ENCODE measurements at places on chromosomes 4 and X.

GRCh38 chrX:78923198-78924015, 21.8 kb upstream of the P2RY10 start:
- no peak for DNase-seq
- H3K4me3 ChIP-seq = no peak overlapping the region
- no peak overlapping the region for H3K27ac ChIP-seq
- H3K4me1 ChIP-seq = no peaks in the 10 kb centered on the region
- H3K36me3 ChIP-seq = no peaks in the 10 kb centered on the region
- H3K27me3 ChIP-seq = no peaks in the 10 kb centered on the region

DNA sequence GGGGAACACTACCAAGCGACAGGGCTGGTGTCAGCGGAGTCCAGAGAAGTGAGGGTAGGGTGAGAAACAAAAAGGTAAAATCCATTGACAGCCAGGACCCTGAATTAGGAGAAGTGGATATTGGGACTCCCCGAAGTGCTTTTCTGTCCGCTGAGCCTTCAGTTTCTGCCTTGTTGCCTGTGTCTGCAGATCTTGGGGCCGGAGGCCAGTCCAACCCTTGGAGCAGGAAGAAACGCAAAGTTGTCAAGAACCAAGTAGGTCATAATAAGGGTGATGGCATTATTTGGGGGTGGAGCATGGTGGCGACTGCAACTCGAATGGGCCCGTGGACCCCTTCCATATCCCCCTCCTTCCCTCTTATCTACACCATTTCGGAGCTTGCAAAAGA, 1.0 kb downstream of the ARMCX1 start:
- H3K27me3 ChIP-seq = no peaks in the 10 kb centered on the region
- no peak overlapping the region for H3K27ac ChIP-seq
- H3K4me1 ChIP-seq = no peaks in the 10 kb centered on the region
- no peak overlapping the region for H3K4me3 ChIP-seq
- DNase-seq = no peak

GRCh38 chr4:143338313-143338712, 1.6 kb downstream of the GAB1 start:
- H3K4me3 ChIP-seq = no peak overlapping the region
- peaks cover 20% of the 10 kb centered on the region for H3K27me3 ChIP-seq
- H3K36me3 ChIP-seq = no peaks in the 10 kb centered on the region
- DNase-seq = no peak
- H3K4me1 ChIP-seq = peaks cover 4% of the 10 kb centered on the region
- no peak overlapping the region for H3K27ac ChIP-seq

GRCh38 chr4:5884796-5885195, 8.1 kb downstream of the CRMP1 start:
- H3K4me3 ChIP-seq = no peak overlapping the region
- H3K4me1 ChIP-seq = peaks cover 2% of the 10 kb centered on the region
- H3K36me3 ChIP-seq = no peaks in the 10 kb centered on the region
- DNase-seq = no peak
- H3K27me3 ChIP-seq = peaks cover 20% of the 10 kb centered on the region

GRCh38 chrX:132063862-132064261, 40.8 kb downstream of the STK26 start:
- no peaks in the 10 kb centered on the region for H3K4me1 ChIP-seq
- no peak for DNase-seq
- H3K27ac ChIP-seq = no peak overlapping the region
- H3K36me3 ChIP-seq = peaks cover 6% of the 10 kb centered on the region
- no peak overlapping the region for H3K4me3 ChIP-seq
- H3K27me3 ChIP-seq = no peaks in the 10 kb centered on the region

DNA sequence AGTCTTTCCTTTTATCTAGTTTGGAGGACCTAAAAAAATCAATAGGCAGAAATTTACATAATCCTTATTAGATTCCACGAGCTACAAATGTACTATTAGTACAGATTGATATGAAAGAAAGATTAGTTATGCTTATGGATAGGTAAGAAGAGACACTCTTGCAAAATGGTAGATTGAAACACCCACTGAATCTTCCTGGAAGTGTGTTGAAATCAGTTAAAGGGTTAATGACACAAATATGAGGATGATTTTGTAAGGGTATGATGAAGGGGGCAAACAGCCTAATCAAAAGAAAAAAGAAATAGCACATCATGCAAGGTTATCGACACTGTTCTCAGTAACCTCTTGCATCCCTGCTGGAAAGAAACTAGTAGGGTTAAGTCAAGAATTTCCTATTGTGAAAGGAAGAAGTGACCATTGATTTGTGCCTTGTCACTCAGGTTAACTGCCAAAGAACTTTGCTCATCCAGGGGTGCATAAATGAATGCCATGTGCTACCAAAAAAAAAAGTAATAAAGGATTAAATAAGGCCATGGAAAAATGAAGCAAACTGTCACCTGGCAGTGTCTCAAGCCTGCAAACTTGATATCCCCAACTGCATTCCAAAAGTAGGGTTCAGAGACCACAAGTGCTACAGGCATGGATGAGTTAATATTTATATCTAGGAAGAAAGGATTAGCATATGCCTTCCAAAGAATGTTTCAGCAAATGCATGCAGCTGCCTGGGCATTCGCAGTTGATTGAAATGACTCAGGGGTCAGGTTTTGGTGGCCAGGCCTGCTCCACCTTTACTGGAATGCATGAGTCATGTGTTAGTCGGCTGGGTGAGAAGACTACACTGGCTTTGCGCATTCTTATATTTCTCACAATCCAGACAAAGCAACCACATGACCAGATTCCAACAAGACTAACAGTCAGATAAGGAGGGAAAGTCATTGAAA, 78.3 kb upstream of the ATXN3L start:
- H3K27ac ChIP-seq = no peak overlapping the region
- no peaks in the 10 kb centered on the region for H3K36me3 ChIP-seq
- no peaks in the 10 kb centered on the region for H3K27me3 ChIP-seq
- H3K4me1 ChIP-seq = no peaks in the 10 kb centered on the region

GRCh38 chr4:7857238-7857701, 82.4 kb downstream of the AFAP1 start:
- H3K4me1 ChIP-seq = peaks cover 40% of the 10 kb centered on the region
- no peaks in the 10 kb centered on the region for H3K27me3 ChIP-seq
- no peak overlapping the region for H3K27ac ChIP-seq
- H3K36me3 ChIP-seq = no peaks in the 10 kb centered on the region

DNA sequence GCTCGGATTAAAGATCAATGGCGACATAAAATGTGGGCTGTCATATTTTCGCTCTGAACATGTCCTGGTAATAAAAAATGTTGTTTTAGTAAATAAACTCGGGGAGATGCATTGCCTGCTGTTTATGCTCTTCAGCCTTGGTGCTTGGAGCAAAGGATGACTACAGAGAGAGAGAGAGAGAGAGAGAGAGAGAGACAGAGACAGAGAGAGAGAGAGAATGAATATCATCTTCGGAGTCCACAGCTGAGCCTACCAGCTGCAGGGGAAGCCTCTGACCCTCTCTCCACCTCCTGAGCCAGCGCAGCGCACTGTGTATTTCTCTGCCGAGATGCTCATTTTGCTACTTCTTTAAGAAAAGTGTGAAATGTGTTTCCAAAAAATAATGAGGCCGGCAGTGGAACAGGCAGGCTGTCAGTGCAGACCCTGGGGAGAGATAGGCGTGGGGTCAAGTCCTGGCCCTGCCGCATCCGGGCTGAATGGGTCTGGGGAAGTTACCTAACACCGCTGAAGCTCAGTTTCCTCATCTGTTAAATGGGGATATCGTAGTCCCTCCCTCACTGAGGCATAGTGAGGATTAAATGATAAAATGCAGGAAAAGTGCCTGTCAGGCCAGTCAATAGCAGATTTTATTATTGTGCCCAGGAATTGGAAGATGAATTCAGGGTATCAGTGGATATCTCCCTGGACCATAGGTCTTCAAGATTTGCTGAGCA, 58.5 kb upstream of the LGI2 start:
- no peak overlapping the region for H3K4me3 ChIP-seq
- no peak overlapping the region for H3K27ac ChIP-seq
- no peaks in the 10 kb centered on the region for H3K4me1 ChIP-seq
- H3K27me3 ChIP-seq = no peaks in the 10 kb centered on the region
- no peaks in the 10 kb centered on the region for H3K36me3 ChIP-seq

DNA sequence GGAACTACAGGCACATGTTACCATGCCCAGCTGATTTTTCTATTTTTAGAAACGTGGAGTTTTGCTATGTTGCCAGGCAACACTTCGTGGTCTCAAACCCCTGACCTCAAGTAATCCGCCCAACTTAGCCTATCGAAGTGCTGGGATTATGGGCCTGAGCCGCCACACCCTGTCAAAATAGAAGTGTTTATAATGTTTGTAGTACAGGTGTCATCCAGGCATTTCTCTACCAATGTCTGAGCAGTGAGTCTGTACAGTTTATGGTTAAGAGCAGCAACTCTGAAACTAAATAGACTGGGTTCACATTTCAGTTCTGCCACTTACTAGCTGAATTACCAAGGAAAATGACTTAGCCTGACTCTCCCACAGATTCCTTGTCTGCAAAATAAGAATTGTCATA, 460.4 kb upstream of the GALNT7 start:
- no peak overlapping the region for H3K4me3 ChIP-seq
- no peaks in the 10 kb centered on the region for H3K4me1 ChIP-seq
- no peak for DNase-seq
- no peaks in the 10 kb centered on the region for H3K27me3 ChIP-seq
- no peaks in the 10 kb centered on the region for H3K36me3 ChIP-seq

GRCh38 chr4:186161138-186161537, 30.2 kb upstream of the CYP4V2 start:
- H3K4me1 ChIP-seq = no peaks in the 10 kb centered on the region
- no peaks in the 10 kb centered on the region for H3K36me3 ChIP-seq
- DNase-seq = no peak
- no peak overlapping the region for H3K27ac ChIP-seq
- H3K4me3 ChIP-seq = no peak overlapping the region

DNA sequence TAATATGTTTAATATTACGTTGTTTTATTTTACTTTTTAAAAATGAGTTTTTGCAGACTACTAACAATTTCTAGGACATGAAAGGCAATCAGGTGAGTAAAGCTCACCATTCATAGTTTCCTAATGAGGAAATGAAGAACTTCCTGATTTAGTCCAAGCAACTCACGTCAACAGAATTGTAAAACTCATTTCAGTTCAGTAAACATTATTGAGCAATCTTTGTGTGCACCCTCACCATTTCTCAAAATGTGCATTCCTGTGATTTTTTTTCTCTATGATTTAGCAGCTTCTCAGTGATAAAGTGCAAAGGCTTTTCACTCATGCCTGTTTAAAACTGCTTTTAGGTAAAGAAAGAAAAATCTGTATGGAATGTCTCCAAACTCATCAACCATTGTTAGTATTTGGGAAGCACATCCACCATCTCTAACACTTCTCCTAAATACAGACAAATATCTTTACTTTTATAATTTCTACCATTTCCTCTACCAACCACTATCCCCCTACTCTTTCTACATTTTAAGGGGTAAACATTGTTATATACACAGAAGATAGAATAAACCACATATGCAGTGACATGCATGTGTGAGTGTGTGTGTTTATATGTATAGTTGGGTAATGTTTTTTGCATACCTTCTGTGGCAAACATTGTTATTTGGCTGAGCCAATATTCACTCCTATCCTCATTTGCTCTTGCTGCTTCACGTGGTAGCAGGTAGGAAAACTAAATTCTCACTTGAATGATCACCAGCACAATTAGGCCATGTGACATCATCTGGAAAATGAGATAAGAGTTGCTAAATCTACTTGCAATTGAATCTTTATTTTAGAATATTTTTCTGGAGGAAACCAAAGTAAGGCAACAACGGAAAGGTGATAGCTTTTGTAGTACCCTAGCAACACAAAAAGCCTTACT, 54.7 kb upstream of the PRDM8 start:
- H3K4me1 ChIP-seq = peaks cover 8% of the 10 kb centered on the region
- H3K36me3 ChIP-seq = no peaks in the 10 kb centered on the region
- no peaks in the 10 kb centered on the region for H3K27me3 ChIP-seq
- no peak for DNase-seq

DNA sequence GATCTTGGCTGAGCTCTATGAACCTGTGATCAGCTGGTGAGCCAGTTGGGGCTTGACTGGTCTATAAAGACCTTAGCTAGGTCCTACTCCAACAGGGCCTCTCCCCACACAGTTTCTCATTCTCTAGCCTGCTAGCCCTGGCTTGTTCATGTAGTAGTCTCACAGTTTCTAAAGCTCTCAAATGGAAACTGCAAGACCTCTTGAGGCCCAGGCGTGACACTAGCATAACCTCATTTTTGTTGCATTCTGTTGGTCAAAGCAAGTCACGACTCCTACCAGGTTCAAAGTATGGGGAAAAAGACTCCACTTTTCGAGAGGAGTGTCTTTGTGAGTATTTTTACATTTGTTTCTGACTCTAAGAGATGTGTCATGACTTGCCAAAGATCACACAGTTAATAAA, 50.9 kb downstream of the CEP44 start:
- DNase-seq = no peak
- H3K27me3 ChIP-seq = no peaks in the 10 kb centered on the region
- no peak overlapping the region for H3K27ac ChIP-seq
- H3K4me3 ChIP-seq = no peak overlapping the region

DNA sequence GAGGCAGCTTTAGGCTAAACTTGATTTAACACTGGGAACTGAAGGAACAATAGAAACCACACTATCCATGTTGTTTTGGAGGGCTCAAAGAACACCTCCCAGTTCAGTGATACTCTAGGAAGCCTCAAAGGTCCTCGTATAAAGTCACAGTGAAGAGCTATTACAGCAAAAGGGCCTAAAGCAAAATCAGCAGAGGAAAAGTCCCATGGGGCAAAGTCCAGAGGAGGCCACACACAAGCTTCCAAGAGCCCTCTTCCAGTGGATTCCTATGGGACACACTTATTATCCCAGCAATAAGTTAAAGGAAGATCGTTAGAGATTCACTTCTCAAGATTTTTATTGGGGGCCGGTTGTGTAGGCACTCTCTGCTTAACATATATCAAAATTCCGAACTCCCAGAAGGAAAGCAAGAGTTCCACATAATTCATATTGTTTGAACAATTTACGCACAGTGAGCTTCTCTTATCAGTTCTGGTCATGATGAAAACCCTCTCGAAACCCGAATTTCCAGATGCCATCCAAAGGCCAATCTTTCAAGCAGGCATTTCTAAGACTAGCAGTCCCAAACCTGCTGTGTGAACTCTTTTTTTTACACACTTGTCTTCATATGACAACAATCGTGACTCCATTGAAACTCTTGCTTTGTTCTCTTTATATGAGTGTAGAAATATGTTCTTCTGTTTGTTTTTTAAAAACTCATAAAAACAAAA, 53.7 kb downstream of the ANXA5 start:
- no peaks in the 10 kb centered on the region for H3K27me3 ChIP-seq
- DNase-seq = no peak
- no peaks in the 10 kb centered on the region for H3K4me1 ChIP-seq
- no peak overlapping the region for H3K4me3 ChIP-seq
- no peaks in the 10 kb centered on the region for H3K36me3 ChIP-seq

- no peaks in the 10 kb centered on the region for H3K36me3 ChIP-seq
- peak overlapping the region; percentile 14 for H3K4me3 ChIP-seq
- no peaks in the 10 kb centered on the region for H3K27me3 ChIP-seq
- DNase-seq = peak; percentile 3
- H3K27ac ChIP-seq = peak overlapping the region; percentile 55
These were observed 19.2 kb downstream of the PPP3CA start for GRCh38 chr4:101328063-101328602.

- DNase-seq = no peak
- H3K27me3 ChIP-seq = no peaks in the 10 kb centered on the region
- H3K36me3 ChIP-seq = no peaks in the 10 kb centered on the region
- H3K4me3 ChIP-seq = no peak overlapping the region
- no peaks in the 10 kb centered on the region for H3K4me1 ChIP-seq
These were observed 102.9 kb downstream of the CLCN4 start for GRCh38 chrX:10259716-10260115.

- H3K4me3 ChIP-seq = no peak overlapping the region
- H3K27ac ChIP-seq = no peak overlapping the region
- no peaks in the 10 kb centered on the region for H3K36me3 ChIP-seq
These were observed 30.1 kb upstream of the KIAA0232 start for GRCh38 chr4:6752486-6752829.

All from effector memory CD4-positive, alpha-beta T cell (primary cell).